ENCODE measurements at places on chromosomes 5 and 9. TPM values are rescaled to one million over a fixed set of nuclear protein-coding genes. Genes with fewer than 3 reads are reported as not detected.

DNA sequence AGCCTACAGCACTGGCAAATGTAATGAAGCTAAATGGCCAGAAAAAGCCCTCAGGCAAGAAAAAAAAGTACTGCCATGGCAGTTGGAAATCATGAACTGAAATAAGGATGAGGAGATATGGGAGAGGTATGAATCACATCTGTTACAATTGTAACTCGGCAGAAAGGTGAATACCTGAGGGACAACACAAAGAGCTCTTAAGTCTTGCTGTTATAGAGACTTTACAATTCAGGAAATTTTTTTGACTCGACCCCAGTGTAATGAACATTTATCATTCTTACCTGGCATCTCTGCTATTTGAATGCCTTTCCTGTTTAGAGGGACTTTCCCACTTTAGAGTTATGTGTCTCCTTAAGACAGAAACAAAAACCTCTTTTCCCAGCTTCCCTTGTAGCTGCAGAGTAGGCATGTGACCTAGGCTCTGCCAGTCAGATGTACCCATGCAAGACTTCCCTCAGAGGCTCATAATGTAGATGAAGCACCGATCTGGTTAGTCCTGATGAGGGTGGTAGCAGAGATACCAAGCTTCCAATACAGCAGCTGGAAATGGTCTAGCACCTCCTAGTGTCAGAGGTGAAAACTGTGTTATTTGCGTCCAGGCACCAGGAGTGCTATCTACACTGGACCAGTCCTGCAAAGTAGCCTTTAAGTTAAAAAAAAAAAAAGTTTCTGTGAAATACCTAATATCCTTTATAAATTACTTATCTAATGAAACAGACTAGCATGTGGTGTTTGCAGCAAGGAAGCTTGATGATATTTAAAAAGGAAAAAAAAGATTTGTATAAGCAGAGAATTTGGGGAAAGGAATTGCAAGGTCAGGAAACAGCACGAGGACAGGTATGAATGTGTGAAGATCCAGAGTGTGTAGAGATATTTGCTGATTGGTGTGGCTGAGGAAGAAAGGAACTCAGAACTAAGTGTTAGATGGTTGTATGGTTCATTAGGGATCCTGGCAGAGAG lies 146.9 kb upstream of the SLC1A3 start:
- DNase-seq, result no peak

GRCh38 chr5:140243706-140244250 lies 59.1 kb downstream of the PFDN1 start:
- no peak for DNase-seq

GRCh38 chr5:145495196-145495595 lies 339.9 kb downstream of the PRELID2 start:
- DNase-seq, result no peak

DNA sequence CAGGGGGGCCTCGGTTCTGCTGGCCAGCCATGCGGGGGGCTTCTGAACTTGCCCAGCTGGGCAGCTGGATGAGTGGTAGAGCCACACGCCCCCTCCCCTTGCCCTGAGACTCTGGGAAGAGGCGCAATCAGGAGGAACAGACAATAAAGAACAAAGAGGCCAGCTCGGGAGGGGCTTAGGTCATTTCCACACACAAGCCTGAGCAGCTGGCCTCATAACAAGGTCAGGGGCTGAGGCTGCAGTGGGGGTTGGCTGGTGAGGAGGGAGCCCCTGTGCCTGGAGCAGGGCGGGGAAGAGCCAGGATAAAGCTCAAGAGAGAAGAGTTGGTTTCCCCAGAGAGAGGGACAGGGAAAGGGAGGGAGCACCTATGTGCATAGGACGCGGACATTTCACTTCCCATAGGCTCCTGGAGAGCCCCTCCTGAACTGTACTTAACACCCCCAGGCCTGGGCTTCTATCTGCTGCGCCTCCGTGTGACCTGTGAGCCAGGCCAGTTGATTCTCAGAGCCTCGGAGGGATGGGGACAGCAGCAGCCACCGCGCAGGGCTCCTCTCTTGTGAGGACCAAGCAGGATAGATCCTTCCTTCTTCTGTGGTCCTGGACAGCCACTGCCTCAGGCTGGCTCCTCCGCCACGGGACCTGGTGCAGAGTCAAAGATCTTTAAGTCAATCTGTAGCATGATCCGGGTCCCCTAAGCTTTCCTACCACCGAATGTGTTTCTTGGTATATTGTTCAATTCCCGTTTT lies 75.3 kb upstream of the GGTA1 start:
- no peak for DNase-seq

- no peak for DNase-seq
These were observed 33.6 kb downstream of the HTR4 start for GRCh38 chr5:148620696-148621095.

DNA sequence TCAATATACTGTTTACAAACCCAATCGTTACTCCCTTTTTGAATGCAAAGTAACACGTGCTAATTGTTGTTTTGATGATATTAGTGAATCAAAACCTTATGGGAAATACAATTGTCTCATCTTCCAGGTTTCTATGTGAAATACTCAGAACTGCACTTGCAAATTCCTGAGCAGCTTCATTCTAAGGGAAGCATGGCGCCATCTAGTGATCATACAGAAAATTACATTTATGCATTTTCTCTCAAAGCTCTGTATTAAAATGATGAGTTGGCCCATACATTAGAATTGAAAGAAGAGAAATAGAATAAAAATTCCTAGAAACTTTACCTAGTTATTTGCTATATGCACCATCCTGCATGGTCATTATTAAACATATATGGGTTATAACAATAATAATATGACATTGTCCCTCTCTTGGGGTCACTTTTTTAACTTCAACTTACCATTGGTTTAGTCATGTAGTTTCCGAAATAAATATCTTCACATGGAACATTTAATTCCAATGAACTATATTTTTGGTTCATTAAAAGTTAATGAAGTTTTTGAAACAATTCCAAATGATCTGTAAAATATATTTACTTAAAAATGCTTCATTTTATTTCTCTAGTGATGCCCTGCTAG lies 220.0 kb downstream of the PDE4D start:
- peak; percentile 32 for DNase-seq

GRCh38 chr9:132231019-132231701 lies 69.3 kb downstream of the NTNG2 start:
- DNase-seq, result no peak

GRCh38 chr9:89036891-89037290 lies 45.6 kb downstream of the S1PR3 start:
- no peak for DNase-seq

DNA sequence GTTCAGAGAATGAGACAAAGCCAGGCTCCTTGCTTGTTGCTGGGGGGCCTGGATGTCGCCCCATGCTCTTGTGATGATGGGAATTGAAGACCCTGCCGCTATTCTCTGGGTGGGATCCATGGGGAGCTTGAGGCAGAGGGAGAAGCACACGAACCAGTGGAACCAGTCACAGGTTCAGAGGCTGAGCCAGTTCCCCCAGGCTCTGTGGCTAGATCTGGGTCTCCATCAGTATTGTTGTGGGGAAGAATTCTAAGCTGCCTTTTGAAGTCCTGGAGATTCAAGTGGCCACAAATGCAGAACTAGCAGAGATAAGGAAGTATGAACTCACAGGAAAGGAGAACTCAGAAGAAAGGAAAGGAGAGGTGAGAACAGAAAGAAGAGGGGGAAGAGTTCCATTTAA lies 219.4 kb downstream of the MSX2 start:
- no peak for DNase-seq

DNA sequence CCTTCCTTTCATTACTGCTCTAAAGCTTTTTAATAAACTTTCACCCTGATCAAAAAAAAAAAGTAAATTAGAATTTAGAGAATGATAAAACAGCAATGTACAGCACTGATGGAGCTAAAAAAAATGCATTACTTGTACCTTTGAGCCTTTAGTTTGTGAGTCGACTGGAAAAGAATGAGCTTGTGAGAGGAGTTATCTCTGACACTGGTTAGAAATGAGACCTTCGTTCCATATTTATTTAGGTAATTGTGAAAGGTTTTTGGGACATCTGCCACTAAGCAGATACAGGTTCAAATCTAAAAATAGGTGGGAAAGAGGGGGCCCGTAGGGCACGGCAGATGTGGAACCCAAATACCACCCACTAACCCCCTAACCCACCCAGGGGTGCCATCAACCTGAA lies 376.8 kb downstream of the ICE1 start:
- no peak for DNase-seq

- peak; percentile 8 for DNase-seq
These were observed at the start of gene FBLL1 for GRCh38 chr5:168528521-168529373. Gene FBLL1, plus strand, starts transcription at chr5:168529305. Its CDS starts 200 bp downstream, at chr5:168529505.

GRCh38 chr9:20188616-20189369 lies 400.0 kb upstream of the SLC24A2 start:
- no peak for DNase-seq

- DNase-seq, result peak; percentile 9
These were observed 259.1 kb downstream of the SYK start for GRCh38 chr9:91060520-91061343.

DNA sequence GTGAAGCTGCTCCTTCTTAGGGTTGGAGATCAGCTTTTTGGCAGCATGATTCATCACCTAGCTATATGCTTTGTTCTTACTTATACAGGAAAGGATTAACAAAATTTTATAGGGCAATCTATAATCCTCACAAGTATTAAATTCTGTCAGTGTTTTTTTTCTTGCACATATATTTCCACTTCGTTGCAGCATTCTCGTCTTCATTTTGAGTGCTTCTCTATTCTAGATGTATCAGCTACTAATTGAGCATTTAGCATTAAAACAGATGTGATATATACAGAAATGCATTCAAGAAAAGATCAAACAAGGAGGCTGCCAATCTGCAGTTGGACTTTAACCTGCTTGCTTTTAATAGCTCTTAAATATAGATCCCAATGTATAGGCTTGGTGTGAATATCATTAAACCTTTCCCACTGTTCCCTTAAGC lies 3.6 kb upstream of the CTXN3 start:
- no peak for DNase-seq

DNA sequence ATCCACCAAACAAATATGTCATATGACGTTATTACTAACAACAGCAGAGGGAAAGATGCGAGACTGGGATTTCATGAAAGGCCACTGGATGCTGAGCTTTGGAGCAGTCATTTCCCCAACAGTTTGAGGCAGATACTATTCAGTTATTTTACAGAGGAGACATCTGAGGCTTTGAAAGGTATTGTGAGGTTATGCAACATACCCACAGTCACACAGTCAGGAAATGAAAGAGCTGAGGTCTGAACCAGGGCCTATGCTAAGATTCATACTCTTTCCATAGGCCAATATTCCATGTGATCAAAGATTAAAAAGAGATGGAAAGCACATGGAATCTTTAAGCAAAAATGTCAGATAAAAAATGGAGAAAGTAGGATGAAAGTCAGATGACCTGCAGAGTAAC lies 63.0 kb downstream of the LPAR1 start:
- DNase-seq, result no peak

GRCh38 chr9:75713335-75713734 lies 177.1 kb upstream of the PCSK5 start:
- no peak for DNase-seq

DNA sequence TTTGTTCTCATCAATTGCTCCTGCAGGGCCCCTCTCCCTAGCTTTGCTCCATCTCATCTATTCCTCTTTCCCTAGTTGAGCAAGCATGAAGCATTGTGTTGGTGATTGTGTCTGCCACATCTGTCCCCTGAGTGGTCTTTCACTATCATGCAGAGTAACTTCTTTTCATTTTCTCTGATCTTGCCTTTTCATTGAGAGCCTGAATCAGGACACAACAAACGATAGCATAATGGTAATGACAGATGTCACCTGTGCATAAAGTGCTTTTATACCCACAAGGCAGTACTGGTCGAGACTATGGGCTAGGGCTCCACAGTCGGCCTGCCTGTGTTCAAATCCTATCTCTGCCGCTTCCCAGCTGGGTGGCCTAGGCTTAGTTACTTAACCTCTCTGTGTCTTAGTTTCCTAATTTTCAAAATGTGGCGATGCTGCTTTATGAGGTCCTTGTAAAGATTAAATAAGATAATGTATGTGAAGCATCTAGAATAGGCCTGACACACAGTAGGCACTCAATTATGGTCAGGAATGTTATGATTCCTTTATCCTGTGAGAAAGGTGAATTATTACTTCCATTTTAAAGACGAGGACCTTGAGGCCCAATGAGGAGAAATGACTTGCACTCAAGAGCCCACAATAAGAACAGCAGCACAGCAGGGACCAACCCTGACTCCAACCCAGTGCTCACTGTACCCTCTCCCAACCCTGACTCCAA lies 137.1 kb upstream of the ZNF618 start:
- DNase-seq, result no peak

GRCh38 chr9:2227144-2227867 lies 212.2 kb downstream of the SMARCA2 start:
- no peak for DNase-seq

- DNase-seq, result no peak
These were observed 1.7 kb downstream of the STC2 start for GRCh38 chr5:173326501-173326960.

DNA sequence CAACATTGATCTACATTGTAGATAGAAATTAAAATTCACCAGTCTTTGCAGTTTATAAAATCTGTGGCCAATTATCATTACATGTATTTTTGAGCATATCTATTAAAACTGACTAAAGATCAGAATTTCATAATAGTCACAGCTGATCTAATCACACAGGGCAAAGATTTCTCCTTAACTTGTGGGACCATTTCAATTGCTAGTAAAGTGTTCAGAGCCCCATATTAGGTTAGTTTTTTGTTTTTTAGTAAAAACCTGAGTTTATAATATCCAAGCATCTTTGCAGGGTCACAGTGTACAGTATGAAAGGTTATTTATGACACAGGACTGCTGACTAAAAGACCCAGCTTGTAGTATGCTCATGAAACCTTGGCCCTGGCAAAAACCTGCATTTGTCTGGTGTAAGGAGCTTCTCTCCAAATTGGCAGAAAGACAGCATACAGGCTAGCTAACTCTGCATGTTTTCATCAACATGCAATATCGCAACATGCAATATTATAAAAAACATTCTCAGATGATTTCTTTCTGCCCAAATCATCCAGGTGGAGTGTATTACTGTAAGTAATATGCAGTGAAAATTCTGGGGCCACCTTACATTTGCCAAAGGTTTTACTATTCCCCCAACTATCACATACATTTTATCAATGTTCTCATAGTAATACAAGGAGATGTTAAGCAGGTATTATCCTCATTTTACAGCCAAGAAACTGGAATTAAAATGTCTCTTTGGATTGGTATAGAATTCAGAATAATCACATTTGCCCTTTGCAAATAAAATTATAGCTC lies 37.7 kb upstream of the ALDH1A1 start:
- DNase-seq, result no peak

GRCh38 chr5:124263680-124264491 lies 482.6 kb downstream of the ZNF608 start:
- DNase-seq, result no peak

- DNase-seq, result no peak
These were observed 77.5 kb upstream of the IFNE start for GRCh38 chr9:21559402-21560280.

- peak; percentile 2 for DNase-seq
These were observed 48.9 kb upstream of the CACNA1B start for GRCh38 chr9:137828527-137829259.

- DNase-seq, result no peak
These were observed 83.3 kb upstream of the COL5A1 start for GRCh38 chr9:134558124-134558905.

Gene KCNV2
- 0.27 TPM for polyA plus RNA-seq

Gene SLC25A48
- 0.19 TPM for polyA plus RNA-seq

Gene FCN2
- 0.16 TPM for polyA plus RNA-seq

Gene PRRT1B
- 0.10 TPM for polyA plus RNA-seq

Gene PCDHGB6
- polyA plus RNA-seq, result 3.5 TPM

Gene CKMT2
- polyA plus RNA-seq, result 102 TPM

Gene SPINK7
- polyA plus RNA-seq, result 0.23 TPM

Gene ADAMTS16
- polyA plus RNA-seq, result 5.3 TPM

Gene FBLL1
- polyA plus RNA-seq, result 0.86 TPM

Gene PCDHGA11
- polyA plus RNA-seq, result 2.7 TPM

Gene HOMER1
- polyA plus RNA-seq, result 29.4 TPM

Gene GDA
- polyA plus RNA-seq, result 1.1 TPM

Gene ANKRD31
- 0.13 TPM for polyA plus RNA-seq

Gene ARHGEF37
- polyA plus RNA-seq, result 4.3 TPM

Gene SPINK5
- not detected for polyA plus RNA-seq

Data from forelimb muscle (tissue), 1 donor.